Activated naive CD8-positive, alpha-beta T cell treated with anti-CD3 and anti-CD28 coated beads for 36 hours (primary cell): ENCODE measurements at places on chromosomes 3 and 15. TPM values are rescaled to one million over a fixed set of nuclear protein-coding genes. Genes with fewer than 3 reads are reported as not detected.

DNA sequence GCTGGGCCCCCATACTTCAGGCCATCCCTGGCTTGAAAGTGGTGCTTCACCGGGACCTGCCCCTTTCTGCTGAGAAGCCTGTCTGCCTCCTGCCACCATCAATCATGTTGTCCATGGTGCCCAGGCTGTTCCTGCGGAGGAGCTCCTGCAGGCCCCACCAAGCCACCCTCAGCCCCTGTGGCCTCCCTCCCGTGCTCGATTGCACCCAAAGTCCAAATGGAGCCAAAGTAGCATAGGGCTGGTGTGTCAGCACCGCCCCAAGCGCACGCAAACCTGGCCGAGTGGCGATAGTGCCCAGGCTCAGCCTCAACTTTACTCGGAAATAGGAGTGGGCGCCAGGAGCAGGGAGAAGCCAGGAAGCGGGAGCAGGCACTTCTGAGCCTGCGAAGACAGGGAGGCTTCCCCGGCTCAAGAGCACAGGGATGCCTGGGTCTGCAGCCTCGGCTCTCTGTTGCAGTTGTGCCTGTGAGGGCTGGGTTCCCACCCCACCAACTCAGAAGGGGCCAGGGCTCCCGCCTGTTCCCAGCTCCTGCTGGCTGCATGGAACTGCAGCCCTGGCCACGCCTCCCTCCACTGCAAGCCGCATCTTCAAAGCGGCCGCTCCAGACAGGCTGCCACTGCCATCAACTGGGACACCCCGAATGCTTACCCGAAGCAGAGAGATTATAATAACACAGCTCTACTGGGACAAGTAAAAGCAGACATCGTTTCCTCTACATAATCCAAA is 203.0 kb downstream of the ARRDC4 start:
- DNase-seq: no peak

Gene FES
- total RNA-seq: 2.1 TPM

Gene TNFAIP8L3
- total RNA-seq: 0.60 TPM

Gene UPK1B
- not detected for total RNA-seq

Gene SLC41A3
- total RNA-seq: 26.6 TPM

DNA sequence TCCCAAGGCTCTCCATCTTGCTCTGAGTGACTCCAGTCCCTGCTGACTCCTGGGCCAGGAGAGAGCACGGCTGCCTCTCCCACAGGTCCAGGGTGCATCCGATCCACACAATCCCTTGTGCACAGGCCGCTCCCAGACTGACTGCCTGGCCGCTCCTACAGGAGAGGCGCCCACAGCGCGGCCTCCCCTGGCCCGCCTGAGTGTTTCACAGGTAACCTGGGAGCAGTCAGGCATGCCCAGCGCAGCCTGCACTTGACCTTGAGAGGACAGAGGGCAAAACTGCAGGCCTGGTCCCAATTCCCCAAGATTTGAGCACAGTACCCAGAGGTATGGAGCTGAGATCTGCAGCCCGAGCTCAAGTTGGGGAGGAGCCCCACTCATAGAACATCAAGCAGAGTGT is 490.2 kb downstream of the CNTN6 start:
- no peak for DNase-seq

GRCh38 chr15:57651445-57651844 is 55.1 kb upstream of the POLR2M start:
- DNase-seq: no peak

DNA sequence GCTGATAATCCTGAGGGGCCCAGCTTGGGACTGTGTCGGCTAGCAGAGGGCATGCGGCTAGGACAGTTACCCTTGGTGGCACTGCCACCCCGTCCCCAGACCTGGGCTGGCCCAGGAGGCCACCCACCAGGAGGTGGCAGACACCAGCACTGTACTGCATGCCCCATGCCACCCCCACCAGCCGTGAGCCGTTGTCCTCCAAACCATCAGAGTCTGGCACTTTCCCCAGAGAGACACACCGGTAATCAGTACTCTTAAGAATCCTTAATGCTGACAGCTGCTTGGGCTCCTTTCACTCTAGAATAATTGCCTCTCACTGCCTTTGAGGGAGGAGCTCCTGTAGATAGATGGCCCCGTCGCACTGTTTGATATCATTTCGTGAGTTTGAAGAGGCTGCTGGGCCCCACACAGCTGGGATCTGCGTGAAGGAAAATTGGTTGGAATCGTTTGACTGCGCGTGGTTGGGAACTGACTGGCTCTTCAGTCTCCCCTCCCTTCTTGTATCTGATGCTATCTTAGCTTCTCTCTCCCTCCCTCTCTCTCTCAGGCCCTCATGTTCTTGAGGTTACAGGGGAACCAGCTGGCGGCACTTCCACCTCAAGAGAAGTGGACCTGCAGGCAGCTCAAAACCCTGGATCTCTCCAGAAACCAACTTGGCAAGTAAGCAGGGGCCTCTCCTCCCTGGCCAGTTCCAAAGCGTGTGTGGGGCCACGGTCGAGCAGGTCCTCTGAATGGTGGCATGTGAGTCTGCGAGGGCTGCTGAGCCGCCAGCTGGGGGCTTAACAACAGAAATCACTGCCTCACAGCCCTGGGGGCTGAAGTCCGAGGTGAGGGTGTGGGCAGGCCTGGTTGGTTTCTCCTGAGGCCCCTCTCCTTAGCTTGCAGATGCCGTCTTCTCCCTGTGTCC is 94.9 kb downstream of the LRRK1 start:
- DNase-seq: no peak

DNA sequence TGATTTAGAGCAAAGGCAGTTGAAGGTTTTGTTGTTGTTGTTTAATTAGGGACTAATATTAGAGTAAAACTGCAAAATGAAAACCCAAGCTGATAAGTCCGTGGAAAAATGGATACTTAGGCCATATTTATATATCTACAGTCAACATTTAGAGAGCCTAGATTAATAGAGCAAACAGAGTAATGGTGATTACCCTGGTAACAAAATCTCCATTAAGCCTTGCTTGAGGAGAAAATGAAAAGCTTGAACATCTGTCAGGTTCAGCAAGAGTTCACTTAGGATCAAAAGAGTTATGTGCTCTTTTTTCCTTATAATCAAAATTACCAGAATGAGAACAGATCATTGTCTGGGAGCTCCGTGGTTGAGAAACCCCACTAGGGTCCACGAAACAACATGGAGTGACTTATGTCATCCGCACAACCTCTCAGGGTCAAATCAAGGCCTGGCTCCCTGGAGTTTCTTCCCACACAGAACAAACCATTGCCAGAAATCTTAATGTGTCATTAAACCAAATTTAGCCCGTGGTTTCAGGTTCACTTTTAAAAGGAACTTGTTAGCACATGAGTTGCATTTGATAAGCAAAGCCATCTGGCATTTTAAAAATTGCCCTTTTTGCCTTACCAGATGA is 381.2 kb downstream of the GABRB3 start:
- no peak for DNase-seq

Gene HYKK
- 2.1 TPM for total RNA-seq

GRCh38 chr3:58434990-58435389 is 1.4 kb upstream of the PDHB start:
- no peak for DNase-seq

Gene SEMA6D
- not detected for total RNA-seq

Gene P3H2
- not detected for total RNA-seq

- no peak for DNase-seq
Observed at GRCh38 chr3:63576846-63577245, 75.6 kb upstream of the SNTN start.

Gene BCHE
- not detected for total RNA-seq

Gene AMT
- total RNA-seq: 2.0 TPM

DNA sequence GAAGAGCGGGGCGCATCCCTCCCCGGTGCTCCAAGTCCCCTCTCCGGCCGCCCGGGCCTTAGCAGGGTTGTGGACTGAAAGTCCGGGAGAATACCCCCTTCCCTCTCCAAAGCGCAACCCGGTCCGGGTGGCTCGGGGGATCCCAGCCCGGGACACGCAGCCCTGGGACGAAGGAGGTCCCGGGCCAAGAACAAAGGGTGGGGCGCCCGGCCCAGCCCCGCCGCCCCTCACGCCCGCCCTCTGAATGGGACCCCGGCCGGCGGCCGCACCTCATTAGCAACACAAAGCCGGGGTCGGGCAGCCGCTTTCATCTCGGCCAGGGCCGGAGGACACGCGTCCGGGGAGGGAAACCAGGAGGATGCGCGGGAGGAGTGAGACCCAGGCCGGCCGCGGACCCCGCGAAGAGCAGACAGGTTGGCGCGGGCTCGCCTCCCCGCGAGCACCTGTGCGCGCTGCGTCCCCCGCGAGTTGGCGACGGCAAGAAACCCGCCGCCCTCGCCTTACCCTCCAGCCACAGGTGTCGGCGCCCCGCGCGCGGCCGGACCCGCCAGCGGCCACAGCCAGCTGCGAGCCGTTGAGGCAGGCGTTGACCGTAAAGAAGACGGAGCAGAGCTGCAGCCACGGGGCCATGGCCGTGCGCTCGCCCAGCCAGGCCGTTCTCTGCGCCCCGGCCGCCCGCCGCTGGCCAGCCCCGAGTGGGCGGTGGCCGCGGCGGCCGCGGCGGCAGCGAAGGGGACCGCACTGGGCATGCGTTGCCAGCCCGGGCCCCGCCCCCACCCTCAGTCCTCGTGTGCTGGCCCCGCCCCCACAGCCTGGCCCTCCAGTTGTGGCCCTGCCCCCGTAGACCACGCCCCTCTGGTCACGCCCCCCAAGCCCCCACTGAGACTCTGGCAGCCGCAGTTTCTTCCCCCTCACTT is at the start of gene IL17RD:
TSS of gene IL17RD (minus strand) at position 697 of the 917 bp plus-strand sequence. CDS start at position 630, 67 bp downstream.
- peak; percentile 71 for DNase-seq
